PC-9 (cell line): ENCODE measurements at places on chromosomes 13 and 19. TPM values are rescaled to one million over a fixed set of nuclear protein-coding genes. Genes with fewer than 3 reads are reported as not detected.
A peak's percentile ranks its signal among the peaks of the same experiment; 100 is the strongest.

GRCh38 chr19:18908917-18909619 is 10.1 kb downstream of the COPE start:
- no peaks in the 10 kb centered on the region for H3K27me3 ChIP-seq
- H3K4me1 ChIP-seq, result no peaks in the 10 kb centered on the region
- H3K4me3 ChIP-seq, result no peak overlapping the region
- no peak for DNase-seq

DNA sequence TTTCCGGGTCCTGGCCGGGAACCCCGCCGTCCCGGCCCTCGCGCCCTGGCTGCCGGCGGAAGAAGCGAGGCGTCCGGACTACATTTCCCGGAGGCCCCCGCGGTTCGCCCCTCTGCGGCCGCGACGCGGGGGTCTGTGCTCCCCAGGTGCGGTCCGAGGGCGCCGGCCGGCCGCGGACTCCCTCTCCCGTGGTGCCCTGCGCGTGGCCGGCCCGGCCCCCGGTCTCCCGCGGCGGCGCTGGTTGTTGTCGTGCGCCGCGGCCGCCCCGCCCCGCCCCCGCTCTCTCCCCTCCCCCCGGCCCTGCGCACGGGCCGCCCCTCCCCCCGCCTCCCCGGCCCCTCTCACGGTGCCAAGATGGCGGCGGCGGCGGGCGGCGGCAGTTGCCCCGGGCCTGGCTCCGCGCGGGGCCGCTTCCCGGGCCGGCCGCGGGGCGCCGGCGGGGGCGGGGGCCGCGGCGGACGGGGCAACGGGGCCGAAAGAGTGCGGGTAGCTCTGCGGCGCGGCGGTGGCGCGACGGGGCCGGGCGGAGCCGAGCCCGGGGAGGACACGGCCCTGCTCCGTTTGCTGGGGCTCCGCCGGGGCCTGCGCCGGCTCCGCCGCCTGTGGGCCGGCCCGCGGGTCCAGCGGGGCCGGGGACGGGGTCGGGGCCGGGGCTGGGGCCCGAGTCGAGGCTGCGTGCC is at the start of gene KMT2B:
Gene KMT2B (plus strand): TSS at position 339 of the 680 bp plus-strand sequence. CDS start 16 bp downstream, at position 355.
- no peaks in the 10 kb centered on the region for H3K27me3 ChIP-seq
- H3K4me1 ChIP-seq, result peaks cover 20% of the 10 kb centered on the region
- peak within 1 kb of the TSS; percentile 45 for H3K27ac ChIP-seq

Gene DACT3
- 0.13 TPM in 1 of 2 replicates, not detected in the other for total RNA-seq

GRCh38 chr19:8041531-8041931 is 11.0 kb upstream of the CCL25 start:
- no peak for DNase-seq
- no peaks in the 10 kb centered on the region for H3K4me1 ChIP-seq
- H3K4me3 ChIP-seq, result no peak overlapping the region
- peaks cover 18% of the 10 kb centered on the region for H3K27me3 ChIP-seq
- H3K27ac ChIP-seq, result no peak overlapping the region

DNA sequence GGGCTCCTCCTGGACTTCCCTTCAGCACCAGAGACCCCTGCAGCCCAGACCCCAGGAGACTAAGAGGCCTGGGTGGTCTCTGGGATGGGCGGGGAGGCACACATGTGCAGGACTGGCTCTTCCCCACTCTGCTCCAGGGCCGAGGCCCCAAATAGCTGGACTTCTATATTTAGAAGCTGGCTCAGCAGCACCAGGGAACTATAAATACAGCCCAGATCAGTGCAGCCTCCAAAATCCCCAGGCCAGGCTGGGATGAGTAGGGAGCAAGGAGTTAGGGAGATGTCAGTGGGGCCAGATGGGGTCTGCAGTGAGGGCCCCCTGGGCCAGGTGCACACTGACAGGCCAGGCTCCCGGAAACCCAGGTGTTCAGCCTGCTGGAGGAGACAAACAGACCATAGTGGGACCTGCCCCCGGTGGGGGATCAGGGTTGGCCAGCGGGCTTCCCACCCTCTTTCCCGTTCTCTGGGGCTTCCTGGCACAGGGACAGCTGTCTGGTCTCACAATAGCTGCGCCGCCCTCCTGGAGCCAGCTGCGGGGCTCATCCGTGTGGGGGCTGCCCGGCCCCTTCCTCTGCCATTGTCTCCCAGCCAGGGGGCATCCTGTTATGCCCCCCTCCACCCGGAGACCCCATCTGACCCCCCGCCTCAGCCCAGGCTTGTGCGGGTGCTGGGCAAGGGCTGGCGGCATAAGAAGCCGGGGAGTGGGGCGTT is 5.5 kb upstream of the ADGRE5 start:
- DNase-seq, result no peak
- no peak overlapping the region for H3K4me3 ChIP-seq
- H3K27ac ChIP-seq, result no peak overlapping the region
- peaks cover 4% of the 10 kb centered on the region for H3K4me1 ChIP-seq
- no peaks in the 10 kb centered on the region for H3K27me3 ChIP-seq

GRCh38 chr19:49421039-49421877 is 2.0 kb downstream of the PTH2 start:
- peaks cover 98% of the 10 kb centered on the region for H3K27me3 ChIP-seq
- no peaks in the 10 kb centered on the region for H3K36me3 ChIP-seq
- DNase-seq, result peak; percentile 58
- no peaks in the 10 kb centered on the region for H3K4me1 ChIP-seq
- H3K4me3 ChIP-seq, result no peak overlapping the region

Gene FGF21
- 0.41 and 0.78 TPM in 2 replicates for total RNA-seq

GRCh38 chr19:50465986-50466705 is 10.2 kb upstream of the EMC10 start:
- DNase-seq, result no peak
- no peaks in the 10 kb centered on the region for H3K4me1 ChIP-seq
- H3K4me3 ChIP-seq, result no peak overlapping the region
- no peak overlapping the region for H3K27ac ChIP-seq
- H3K27me3 ChIP-seq, result peaks cover 25% of the 10 kb centered on the region
- no peaks in the 10 kb centered on the region for H3K36me3 ChIP-seq
